NCI-H1436 treated with DMSO at 0.1 percent for 48 hours (cell line): ENCODE measurements at places on chromosomes 6 and 20.

- DNase-seq, result no peak
Measured at GRCh38 chr20:4966826-4967751, 34.2 kb downstream of the SLC23A2 start.

DNA sequence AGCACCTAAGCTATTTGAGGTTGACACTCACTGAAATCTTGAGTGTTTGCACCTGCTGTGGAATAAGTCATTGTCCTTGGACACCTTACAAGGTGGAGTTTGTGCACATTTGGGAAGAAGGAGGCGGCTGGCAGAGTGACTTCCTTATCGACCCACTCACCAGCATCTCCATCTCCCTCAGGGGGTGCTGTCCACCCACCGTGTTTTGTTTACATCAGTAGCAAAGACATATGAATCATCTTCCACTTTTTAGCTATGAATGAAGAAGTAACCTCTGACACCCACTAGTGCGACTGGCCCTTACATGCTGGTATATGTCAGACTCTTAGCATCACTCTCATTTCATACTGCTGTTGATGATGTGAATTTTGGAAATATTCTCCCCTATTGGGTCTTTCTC is 119.5 kb upstream of the SGK1 start:
- DNase-seq, result no peak

DNA sequence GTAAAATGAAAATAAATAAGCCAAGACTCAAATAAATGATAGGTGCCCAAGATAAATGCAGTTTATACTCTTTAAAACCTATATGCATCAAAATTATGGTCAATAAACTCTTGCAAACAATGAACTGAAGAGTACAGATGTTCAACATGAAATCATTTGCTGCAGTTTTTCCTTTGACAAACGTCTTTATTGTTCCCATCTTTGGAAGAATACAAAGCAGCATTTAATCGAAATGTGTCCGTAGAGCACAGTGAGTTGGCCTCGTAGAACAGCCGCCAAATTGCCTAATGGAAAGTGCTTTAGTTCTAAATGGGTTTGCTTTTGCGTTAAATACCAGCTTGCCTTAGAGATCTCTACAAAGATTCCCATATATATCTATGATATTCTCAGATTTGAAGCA is 447.4 kb downstream of the PKHD1 start:
- DNase-seq, result no peak

GRCh38 chr6:136201732-136202131 is 48.4 kb downstream of the MTFR2 start:
- no peak for DNase-seq

GRCh38 chr20:47872341-47872740 is 87.1 kb upstream of the SULF2 start:
- no peak for DNase-seq

- DNase-seq, result no peak
Measured at GRCh38 chr6:159655409-159655988, 37.5 kb downstream of the SOD2 start.

GRCh38 chr20:3071610-3072529 is at the start of gene OXT:
TSS of gene OXT (plus strand) at chr20:3071620. CDS start at chr20:3071656, 36 bp downstream.
- DNase-seq, result no peak

- no peak for DNase-seq
Measured at GRCh38 chr6:149079456-149079855, 238.1 kb upstream of the TAB2 start.

- DNase-seq, result no peak
Measured at GRCh38 chr6:34565722-34566137, 9.6 kb upstream of the SPDEF start.

- DNase-seq, result peak; percentile 71
Measured at GRCh38 chr6:106745824-106746582, 116.6 kb downstream of the QRSL1 start.

- no peak for DNase-seq
Measured at GRCh38 chr6:51926125-51926524, 161.3 kb downstream of the PKHD1 start.

- DNase-seq, result no peak
Measured at GRCh38 chr20:36547186-36548005, 6.1 kb downstream of the MYL9 start.

- no peak for DNase-seq
Measured at GRCh38 chr6:110338820-110339470, 19.2 kb downstream of the METTL24 start.

DNA sequence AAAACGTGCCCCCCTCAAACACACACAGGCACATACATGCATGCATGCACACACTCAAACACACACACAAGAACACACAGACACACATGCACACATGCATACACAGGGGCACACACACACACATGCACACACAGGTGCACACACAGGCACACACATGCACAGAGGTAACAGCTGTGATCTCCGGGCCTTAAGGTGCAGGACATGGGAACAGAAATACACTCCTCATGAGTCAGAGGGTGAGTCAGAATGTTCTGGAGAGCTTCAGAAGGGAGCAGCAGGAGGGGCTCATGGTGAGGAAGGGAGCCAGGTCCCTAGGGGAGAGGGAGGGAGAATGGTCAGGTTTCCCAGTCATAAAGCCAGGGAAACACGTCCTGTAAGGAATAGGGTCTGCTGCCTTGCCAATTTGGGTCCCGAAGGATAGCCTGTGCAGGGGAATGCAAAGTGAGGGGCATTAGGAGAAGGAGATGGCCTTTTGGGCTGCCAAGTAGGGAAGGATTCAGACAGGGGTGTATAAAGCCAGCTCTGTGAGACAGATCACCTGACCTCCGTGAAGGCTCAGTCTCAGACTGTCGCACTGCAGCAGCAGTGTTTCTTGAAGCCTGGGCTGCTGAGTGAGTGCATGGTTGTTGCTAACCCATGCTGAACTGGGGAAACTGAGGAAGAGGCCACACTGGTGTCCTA is 123.9 kb downstream of the MAFB start:
- DNase-seq, result no peak
